ENCODE measurements at places on chromosomes 7 and 10. TPM values are rescaled to one million over a fixed set of nuclear protein-coding genes. Genes with fewer than 3 reads are reported as not detected.

Gene MUC12
- 0.40 TPM for total RNA-seq

GRCh38 chr7:33325754-33326484 is 196.6 kb downstream of the BBS9 start:
- no peaks in the 10 kb centered on the region for H3K4me1 ChIP-seq
- H3K27ac ChIP-seq, result no peak overlapping the region
- no peak overlapping the region for H3K4me3 ChIP-seq
- H3K36me3 ChIP-seq, result no peaks in the 10 kb centered on the region
- no peaks in the 10 kb centered on the region for H3K27me3 ChIP-seq

GRCh38 chr7:142935941-142936565 is 2.5 kb upstream of the TRPV5 start:
- H3K36me3 ChIP-seq, result no peaks in the 10 kb centered on the region
- H3K27me3 ChIP-seq, result no peaks in the 10 kb centered on the region
- no peaks in the 10 kb centered on the region for H3K4me1 ChIP-seq

DNA sequence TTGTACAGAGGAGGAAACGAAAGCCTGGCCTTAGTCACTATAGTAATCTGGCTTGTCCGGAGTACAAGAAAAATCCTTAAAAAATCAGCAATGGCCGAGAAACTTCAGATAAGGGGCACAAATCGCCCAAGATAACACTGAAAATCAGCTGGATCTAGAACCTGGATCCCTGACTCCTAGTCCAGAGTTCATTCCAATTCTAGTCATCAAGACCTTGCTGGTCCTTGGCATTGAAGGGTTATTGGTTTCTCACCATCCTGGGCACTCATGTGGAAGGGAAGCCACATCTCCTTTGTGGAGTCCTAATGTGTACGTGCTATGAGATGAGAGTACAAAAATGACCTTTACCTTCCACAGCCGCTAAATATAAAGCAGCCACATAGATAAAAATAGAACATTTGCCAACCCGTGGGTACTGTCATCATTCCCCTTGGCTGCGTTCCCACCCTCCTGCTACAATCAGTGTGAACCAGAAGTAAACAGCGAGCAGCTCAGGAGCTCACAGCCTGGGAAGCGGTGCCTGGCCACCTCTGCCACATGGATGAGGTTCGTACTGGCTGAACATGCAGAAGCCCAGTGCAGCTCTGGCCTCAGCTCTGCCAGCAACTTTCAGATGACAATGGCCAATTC is 116.0 kb upstream of the PDLIM1 start:
- H3K4me1 ChIP-seq, result no peaks in the 10 kb centered on the region
- peak; percentile 33 for DNase-seq
- H3K4me3 ChIP-seq, result no peak overlapping the region
- no peaks in the 10 kb centered on the region for H3K36me3 ChIP-seq
- no peaks in the 10 kb centered on the region for H3K27me3 ChIP-seq

DNA sequence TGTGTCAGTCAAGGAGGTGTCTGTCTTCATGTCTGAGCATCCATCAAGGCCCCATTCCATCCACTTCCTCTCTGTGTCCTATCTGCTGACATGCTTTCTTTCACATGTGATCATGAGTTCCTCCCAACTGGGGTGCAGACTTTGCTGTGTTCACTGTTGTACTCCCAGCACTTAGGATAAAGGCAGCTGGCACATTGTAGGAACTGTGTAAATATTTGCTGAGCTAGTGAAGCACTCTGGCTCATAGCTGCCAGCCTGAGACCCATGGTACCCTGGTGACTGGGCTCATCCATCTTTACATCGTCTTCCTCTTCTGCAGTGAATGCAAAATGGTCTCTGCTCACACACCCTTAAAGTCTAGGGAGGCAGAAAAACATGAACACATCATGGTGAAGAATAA is 242.2 kb upstream of the IGFBP3 start:
- no peaks in the 10 kb centered on the region for H3K4me1 ChIP-seq
- no peak for DNase-seq
- no peak overlapping the region for H3K27ac ChIP-seq
- H3K27me3 ChIP-seq, result no peaks in the 10 kb centered on the region

DNA sequence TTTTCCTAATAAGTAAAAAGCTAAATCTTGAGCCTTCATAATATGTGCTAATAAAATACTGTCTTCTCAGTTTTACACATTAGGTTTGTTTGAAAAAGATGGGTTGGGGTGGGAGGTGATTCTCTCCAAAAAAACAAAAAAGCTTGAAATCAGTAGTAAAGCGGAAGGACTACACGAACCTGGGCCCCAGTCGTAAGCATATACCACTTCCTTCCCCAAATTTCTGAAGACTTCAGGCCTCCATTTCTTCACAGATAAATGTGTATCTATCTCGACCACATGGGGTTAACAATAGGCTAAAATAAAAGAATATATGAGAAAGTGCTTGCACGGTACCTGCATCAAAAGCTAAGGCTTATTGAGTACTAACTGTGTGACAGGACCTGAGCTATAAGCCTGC is 51.6 kb upstream of the PAX2 start:
- no peak for DNase-seq
- H3K36me3 ChIP-seq, result no peaks in the 10 kb centered on the region
- no peaks in the 10 kb centered on the region for H3K27me3 ChIP-seq
- no peak overlapping the region for H3K4me3 ChIP-seq
- H3K4me1 ChIP-seq, result no peaks in the 10 kb centered on the region

Gene PRPS1L1
- total RNA-seq, result not detected

Gene NPC1L1
- total RNA-seq, result 0.28 TPM

DNA sequence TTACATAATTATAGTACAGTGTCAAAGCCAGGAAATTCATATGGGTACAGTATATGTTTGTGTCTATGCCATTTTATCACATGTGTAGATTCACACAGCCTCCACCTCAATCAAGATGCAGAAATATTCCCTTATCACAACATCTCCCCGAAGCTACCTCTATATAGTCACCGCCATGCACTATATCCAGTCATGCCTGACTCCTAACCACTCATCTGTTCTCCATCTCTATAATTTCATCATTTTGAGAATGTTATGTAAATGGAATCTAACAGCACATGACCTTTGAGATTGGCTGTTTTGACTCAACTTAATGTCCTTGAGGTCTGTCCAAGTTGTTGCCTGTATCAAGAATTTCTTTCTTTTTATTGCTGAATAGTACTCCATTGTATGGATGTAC is 22.3 kb upstream of the SLC25A13 start:
- H3K4me1 ChIP-seq, result no peaks in the 10 kb centered on the region
- H3K27me3 ChIP-seq, result no peaks in the 10 kb centered on the region
- DNase-seq, result no peak
- no peaks in the 10 kb centered on the region for H3K36me3 ChIP-seq
- H3K4me3 ChIP-seq, result no peak overlapping the region

DNA sequence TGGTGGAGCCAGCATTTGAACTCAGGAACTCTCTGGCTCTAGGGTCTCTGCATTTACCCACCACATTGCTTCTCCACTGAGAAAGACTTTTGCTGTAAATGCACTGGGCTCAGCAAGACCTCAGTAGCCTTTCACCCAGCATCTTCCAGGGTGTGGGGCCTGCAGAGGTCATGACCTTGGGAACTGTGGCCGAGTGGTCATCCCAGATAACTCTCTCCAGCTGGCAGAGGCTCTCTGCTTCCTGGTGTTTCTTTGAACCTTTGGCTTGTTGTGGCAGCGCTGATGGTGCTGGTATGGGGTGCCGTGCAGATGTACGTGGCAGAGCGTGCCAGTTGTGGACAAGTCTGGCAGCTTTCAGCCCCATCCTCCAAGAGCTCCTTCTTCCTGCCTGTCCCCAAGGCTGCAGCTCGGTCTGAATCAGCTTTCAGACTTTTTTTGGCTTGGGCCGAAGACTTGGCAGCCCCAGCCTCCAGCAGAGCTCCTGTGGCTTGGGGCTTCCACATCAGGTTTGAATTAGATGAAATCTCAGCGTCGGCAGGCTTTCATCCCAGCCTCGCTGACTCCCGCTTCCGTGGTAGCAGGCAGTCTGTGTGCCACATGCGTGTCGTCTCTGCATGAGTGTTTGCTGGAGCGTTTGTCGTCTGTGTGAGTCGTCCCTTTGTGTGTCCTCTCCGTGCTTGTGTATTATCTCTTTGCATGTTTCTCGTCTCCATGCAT is 21.5 kb downstream of the ADAMTS14 start:
- no peaks in the 10 kb centered on the region for H3K36me3 ChIP-seq
- no peak for DNase-seq
- no peaks in the 10 kb centered on the region for H3K4me1 ChIP-seq
- no peaks in the 10 kb centered on the region for H3K27me3 ChIP-seq
- H3K27ac ChIP-seq, result no peak overlapping the region

Gene GPR158
- total RNA-seq, result 0.47 TPM

Gene ANXA11
- 159 TPM for total RNA-seq

Gene TFEC
- total RNA-seq, result 2.9 TPM

- no peak overlapping the region for H3K27ac ChIP-seq
- no peaks in the 10 kb centered on the region for H3K36me3 ChIP-seq
- DNase-seq, result no peak
- H3K4me1 ChIP-seq, result no peaks in the 10 kb centered on the region
- peak overlapping the region; percentile 37 for H3K4me3 ChIP-seq
Observed at GRCh38 chr10:97849103-97849686, 448 bp upstream of the GOLGA7B start.

GRCh38 chr7:19144661-19145433 is at the start of gene FERD3L:
Gene FERD3L, minus strand, starts transcription at chr7:19145421. Its CDS starts 59 bp downstream, at chr7:19145362.
- H3K36me3 ChIP-seq, result no peaks in the 10 kb centered on the region
- no peak for DNase-seq
- H3K4me1 ChIP-seq, result no peaks in the 10 kb centered on the region
- H3K27ac ChIP-seq, result no peak within 1 kb of the TSS
- no peak within 1 kb of the TSS for H3K4me3 ChIP-seq
- no peaks in the 10 kb centered on the region for H3K27me3 ChIP-seq

DNA sequence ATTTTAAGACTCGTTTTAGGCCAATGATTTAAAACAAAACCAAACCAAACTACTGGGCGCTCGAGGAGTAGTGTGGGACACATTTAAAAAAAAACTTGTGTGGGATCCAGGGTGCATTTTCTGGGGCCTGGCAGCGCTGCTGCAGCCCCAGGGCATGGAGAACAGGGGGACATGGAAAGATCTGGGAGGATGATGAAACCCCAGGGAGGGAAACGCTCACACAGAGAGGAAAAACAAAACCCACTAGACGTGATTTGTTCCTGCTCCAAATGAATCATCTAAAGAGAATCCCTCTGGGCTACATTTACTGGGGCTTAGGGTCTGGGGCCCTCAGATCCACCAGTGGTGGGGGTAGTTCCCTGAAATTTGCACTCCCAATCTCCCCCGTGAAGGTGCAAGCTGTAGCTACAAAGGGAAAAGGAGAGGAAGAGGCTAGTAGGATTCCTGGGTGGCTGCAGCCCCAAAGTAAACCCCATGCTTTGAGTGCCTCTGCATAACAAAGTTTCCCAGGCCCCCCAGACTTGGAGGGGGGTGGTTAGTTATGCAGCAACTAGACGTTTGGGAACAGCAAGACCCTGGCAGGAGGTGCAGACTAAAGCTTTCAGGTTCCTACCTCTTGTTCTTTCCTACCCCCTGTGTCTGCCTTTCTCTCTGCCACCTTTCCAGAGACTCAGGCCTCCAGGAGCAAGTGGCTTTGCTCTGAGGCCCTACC is 14.5 kb upstream of the HOXA13 start:
- no peaks in the 10 kb centered on the region for H3K36me3 ChIP-seq
- H3K4me1 ChIP-seq, result no peaks in the 10 kb centered on the region
- no peak overlapping the region for H3K27ac ChIP-seq

DNA sequence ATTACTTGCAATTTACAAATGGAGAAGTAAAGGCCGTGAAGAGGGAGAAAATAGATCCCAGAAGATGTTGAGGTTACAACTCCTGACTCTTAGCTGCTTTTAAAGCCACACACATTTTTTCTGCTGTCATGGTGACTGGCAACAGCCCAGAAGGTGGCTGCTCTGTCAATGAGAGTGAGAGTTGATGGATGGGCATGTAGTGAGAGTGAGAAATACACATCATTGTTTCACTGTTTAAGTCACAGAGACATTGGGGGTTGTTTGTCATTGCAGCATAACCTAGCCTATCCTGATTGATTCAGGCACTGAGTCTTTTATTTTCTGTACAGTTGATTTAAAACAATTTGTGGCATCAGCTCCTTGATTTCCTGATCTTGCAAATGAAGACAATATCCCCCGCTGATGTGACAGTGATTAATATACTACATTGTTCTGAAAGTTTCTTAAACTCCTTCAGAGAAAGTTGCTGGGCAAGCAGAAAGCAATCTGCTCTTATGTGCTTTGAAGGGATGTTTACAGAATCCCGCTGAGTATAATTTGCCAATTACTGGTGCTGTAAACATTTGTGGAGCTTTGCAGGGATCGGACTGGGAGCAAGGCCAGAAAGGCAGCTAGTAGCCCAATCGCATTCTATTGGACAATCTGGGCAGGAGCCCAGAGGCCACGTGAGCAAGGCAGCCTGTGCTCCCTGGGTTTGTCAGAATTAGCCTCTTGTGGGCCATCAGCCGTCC is 229.6 kb downstream of the PRPF18 start:
- no peak overlapping the region for H3K27ac ChIP-seq
- no peak for DNase-seq
- H3K4me3 ChIP-seq, result no peak overlapping the region
- H3K27me3 ChIP-seq, result no peaks in the 10 kb centered on the region
- H3K4me1 ChIP-seq, result peaks cover 1% of the 10 kb centered on the region

GRCh38 chr10:7374795-7375194 is 36.0 kb downstream of the SFMBT2 start:
- no peak overlapping the region for H3K27ac ChIP-seq
- no peaks in the 10 kb centered on the region for H3K4me1 ChIP-seq
- peaks cover 2% of the 10 kb centered on the region for H3K36me3 ChIP-seq
- no peaks in the 10 kb centered on the region for H3K27me3 ChIP-seq
